ENCODE measurements at places on chromosomes 12 and 14.

GRCh38 chr14:73814153-73814552, 37.5 kb upstream of the PTGR2 start:
- no peak for DNase-seq

DNA sequence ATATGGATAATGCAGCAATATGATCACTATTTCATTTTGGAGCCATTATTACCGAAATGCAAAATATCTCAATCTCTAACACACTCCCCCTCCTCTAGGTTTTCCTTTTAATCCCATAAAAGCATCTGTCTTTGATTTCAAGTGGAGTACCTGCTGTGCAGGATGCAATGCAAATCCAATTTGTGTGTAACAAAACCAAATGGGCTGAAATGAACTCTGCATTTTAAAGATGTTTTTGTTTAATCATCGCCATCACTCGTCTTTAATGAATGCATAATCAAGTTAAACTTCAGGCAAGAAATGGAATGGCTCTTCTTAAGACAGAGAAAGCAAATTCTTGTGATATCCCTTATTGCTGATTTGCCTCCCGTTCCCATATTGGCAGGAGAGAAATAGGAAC, 114.3 kb downstream of the SLC15A5 start:
- DNase-seq, result no peak

DNA sequence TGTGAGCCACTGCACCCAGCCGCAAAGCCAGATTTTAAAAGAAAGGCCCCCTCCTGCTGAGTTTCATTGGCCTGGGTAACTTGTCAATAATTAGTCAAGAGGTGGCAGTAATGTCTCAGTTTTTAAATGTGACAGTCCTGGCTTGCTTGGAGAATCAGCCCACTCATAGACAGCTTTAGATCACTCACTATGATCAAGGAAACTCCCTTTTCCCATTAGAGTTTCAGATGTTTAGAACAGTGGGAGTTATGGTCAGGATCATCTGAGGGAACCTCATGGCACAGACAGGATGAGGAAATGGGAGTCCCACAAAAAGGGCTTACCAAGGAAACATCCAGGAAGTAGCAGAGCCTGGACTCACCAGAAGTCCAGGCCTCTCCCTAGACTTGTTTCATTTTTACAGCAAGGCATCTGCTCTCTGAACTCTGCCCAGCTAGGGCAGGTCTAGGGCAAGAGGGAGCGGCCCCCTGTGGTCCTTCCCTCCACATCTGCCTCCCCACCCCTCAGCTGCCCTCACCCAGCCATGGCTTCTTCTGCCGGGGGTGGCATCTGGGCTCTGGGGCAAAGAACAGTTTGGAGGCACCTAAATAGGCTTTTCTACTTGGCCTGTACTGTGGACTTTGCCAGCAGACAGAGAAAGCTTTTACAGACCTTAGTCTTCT, 11.2 kb downstream of the BCL2L14 start:
- no peak for DNase-seq

DNA sequence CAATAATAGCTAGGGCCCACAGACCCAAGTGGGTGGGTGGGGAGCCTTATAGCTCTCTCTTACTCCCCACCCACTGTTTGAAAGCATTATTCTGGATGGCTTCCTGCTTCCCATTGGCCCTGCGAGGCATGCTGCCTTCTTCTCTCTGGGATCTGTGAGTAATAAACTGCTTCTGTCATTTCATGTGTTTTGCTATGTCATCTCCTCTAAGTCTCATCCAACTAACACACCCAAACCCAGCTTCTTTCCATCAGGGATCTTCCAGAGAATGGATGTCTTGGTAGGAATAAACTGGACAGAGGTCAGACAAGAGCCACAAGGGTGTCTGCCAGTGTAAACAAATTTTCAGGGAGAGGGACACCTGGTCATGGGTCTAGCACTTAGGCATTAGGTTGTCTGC, 66.4 kb upstream of the BDKRB2 start:
- DNase-seq, result no peak

DNA sequence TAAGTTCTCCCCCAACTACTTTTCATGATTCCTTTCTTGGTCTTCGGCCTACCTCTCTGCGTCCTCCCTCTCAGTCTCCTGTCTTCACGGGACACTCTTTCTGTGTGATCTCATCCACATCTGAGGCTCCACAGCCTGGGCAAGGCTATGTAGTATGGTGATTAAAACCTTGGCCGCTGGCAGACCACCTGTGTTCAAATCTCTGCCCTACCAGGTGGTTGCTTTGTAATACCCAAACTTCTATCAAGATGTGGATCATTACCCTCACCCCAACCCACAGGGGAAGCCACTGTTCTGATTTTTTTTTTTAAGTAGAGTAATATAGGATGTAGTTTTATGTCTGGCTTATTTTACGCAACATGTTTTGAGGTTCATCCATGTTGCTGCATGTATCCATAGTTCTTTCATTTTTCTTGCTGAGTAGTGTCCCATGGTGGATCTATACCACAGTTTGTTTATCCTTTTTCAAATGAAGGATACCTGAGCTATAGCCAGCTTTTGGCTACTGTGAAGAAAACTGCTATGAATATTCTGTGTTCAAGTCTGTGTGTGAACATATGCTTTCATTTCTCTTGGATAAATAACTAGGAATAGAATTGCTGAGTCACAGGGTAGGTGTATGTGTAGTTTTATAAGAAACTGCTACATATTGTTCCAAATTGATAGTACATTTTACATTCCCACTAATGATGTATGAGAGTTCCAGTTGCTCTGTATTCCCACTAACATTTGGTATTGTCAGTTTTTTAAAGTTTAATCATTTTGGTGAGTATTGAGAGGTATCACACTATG, 8.3 kb upstream of the STAT6 start:
- no peak for DNase-seq

DNA sequence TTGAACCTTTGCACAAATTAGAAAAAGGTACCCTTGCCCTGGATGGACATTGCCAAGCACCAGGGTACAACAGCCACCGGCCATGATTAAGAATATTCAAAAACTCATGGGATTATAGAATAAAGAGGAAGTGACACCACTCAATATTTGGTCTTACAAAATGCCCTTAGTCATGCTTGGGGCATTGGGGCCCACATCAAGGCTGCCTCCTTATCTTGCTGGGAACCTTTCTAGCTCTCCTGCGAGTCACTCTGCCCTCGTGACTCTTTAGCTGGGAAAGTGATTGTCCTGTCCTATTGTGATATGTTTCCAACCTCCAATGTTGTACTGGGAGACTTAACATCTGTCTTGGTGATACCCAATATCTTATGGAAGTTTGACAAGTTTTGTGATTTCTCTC, 57.8 kb downstream of the GTF2A1 start:
- no peak for DNase-seq

GRCh38 chr12:129727100-129727499, 176.7 kb downstream of the TMEM132D start:
- no peak for DNase-seq

- DNase-seq, result no peak
Measured at GRCh38 chr12:59386236-59386635, 209.6 kb upstream of the SLC16A7 start.

GRCh38 chr12:70379846-70380245, 13.8 kb downstream of the KCNMB4 start:
- no peak for DNase-seq

DNA sequence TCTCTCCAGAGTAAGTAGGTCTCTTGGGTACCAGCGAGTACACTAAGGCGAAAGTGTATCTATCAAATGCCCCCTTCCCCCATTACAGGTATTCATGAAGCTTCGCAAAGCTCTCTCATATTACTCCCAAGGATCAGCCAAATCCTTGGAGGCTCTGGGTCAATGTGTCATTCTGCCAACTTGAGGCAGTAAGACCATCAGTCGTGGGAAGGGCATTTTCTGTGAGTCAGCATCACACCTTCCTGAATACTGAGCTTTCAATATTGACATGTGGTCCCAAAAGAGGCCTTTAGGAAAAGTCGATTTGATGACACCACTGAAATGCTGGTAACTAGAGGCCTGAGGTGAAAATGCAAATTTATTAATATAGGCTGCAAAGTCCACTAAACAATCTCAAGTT, 323.9 kb downstream of the LRIG3 start:
- DNase-seq, result no peak

DNA sequence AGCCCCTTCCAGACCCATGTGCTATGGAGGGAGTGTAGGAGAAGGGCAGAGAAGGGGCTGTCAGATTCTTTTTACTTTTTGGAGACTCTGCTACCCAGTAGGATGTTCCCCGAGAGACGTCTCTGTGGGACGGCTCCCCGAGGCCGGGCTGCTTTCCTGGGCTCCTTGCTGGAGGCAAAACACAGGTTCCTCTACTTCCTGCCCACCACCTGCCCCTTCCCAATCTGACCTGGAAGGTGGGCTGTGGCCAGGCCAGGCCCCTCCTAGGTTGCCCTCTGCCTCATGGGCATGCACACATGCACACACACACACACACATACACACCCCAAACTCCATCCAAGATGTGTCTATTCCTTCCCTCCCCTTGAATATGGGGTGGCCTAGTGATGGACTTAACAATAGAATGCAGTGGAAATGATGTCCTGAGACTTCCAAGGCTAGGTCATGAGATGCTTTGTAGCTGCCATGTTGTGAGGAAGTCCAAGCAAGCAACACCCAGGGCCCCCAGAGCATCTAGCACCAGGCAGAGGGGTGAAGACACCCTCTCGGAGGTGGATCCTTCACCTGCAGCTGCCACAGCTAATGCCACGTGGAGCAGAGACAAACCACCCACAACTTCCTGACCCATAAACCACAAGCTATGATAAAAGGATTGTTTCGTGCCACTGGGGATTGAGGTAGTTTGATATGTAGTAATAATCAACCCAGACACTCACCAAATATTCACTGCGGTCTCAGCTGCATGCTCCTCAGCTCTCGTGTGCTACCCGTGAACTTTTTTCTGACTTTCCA, 1.6 kb upstream of the ASB2 start:
- peak; percentile 71 for DNase-seq

DNA sequence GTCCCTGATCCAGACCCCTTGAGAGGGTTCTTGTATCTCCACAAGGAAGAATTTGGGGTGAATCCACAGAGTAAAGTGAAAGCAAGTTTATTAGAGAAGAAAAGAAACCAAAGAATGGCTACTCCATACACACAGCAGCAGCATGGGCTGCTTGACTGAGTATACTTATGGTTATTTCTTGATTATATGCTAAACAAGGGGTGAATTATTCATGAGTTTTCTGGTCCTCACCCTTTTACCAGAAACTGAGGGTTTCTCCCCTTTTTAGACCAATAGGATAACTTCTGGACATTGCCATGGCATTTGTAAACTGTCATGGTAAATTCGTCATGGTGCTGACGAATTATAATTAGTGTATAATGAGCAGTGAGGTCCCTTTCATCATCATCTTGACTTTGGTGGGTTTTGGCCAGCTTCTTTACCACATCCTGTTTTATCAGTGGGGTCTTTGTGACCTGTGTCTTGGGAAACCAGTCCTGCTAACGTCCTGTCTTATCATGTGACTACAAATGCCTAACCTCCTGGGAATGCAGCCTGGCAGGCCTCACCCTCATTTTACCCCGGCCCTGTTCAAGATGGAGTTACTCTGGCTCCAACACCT, 121.9 kb downstream of the SPTSSA start:
- no peak for DNase-seq

DNA sequence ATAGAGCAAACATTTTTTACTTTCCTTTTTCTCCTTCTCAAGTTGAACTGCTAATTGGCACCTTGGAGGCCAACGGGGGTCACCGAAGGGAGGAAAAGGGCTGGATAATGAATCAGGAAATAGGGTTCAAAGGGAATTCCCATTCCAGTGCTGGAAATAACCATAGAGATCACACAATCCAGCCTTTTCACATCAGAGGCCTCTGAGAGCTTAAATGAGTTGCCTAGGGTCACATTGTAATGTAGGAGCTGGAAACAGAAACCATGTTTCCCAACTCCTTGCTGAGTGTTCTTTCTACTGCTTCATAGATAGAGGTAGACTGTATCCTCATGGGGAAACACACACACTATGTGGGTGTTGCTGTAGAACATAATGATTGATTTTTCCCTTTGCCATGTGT, 60.6 kb upstream of the DDHD1 start:
- no peak for DNase-seq

DNA sequence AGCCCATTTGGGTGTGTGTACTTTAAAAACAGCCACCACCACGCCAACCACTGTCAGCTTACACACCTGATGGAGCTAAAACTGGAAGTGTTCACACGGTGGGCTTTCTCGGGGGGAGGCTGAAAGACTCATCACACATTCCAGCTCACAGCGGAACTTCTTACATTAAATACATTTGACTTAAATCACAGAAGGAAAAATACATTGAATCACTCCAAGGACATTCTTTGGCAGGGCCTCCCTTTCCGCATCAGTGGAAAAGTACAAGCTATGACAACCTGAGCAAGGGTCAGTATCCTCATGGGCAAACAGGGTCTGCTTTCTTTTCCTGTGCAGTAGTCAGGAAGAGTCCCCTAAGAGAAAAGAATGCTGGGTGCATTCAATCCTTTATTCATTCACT, 31.0 kb upstream of the TC2N start:
- no peak for DNase-seq

DNA sequence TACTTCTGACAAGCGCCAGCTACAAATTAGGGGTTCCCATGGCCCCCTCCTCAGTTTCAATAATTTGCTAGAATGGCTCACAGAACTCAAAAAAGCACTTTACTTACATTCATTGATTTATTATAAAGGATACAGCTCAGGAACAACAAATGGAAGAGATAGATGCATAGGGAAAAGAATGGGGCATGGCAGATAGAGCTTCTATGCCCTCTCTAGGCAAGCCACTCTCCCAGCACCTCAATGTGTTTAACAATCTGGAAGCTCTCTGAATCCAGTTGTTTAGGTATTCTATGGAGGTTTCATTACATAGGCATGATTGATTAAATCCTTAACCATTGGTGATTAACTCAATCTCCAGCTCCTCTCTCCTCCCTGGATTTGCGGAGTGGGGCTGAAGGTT, 184.5 kb upstream of the DAAM1 start:
- no peak for DNase-seq

- no peak for DNase-seq
Measured at GRCh38 chr12:93778306-93778705, 101.1 kb downstream of the CRADD start.

DNA sequence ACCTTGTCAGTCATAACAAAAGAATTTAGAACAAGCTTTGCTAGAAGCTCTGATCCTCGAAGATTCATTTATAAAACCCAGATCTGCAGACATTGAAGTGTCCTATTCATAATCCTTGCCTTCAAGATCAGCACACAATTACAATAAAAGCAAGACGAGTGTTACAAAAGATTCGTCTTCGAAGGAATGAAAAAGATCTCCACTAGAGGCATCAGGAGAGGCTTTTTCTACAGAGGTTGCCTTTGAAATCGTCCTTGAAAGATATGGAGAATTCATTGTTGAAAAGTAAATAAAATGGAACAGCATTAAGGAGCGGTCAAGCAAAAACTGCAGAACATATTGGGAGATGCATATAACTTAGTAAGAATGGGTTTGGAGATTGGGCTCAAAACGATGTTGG, 146.4 kb downstream of the BMP4 start:
- no peak for DNase-seq

GRCh38 chr14:24679248-24679961, 45.4 kb upstream of the GZMB start:
- DNase-seq, result no peak

GRCh38 chr12:6345319-6346091, 3.6 kb upstream of the TNFRSF1A start:
- DNase-seq, result no peak

GRCh38 chr12:20142316-20142715, 226.0 kb upstream of the PDE3A start:
- DNase-seq, result no peak

Data from activated T-helper 9 cell treated with anti-CD3 and anti-CD28 coated beads, Interleukin-2, amount 50 U/mL, for 16 hours (primary cell).